Naive thymus-derived CD8-positive, alpha-beta T cell (primary cell): ENCODE measurements at places on chromosomes 3 and 15.

DNA sequence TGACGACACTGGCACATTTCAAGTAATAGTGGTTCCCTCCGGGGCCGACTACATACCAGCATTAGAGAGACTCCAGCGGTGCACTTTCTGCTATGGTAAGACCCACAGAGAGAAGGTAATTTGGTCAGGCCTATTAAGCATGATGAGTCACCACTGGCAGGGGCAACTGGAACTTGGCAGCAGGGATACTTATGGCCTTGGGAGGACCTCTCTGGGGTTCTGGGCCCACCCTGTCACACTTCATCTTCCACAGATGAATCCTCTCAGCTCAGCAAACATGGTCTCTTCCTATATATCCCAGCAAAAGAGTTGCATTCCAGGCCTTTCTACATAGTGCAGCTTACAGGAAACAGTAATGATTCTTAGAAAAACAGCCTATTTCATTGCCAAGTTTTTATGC, 88.0 kb downstream of the PIK3R4 start:
- DNase-seq: no peak

GRCh38 chr3:87361956-87362355, 85.6 kb upstream of the POU1F1 start:
- no peak for DNase-seq

DNA sequence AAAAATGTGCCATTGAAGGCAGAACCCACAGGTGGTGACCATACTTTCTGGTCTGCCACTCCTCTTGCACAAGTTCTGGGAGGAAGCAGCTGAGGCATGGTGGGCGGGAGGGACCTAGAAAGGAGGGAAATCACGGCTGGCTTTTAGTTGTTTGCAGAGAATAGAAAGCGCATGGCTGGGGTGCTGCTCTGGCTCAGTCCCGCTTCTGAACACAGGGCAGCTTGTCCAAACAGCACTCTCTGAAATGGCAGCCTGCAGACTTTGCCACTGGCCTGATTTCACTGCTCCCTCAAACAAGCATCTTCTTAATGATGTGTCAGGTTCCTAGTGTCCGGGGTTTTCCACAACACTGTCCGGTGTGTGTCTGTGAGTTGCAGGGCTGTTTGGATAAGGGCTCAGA, 76.7 kb downstream of the AAGAB start:
- DNase-seq: no peak

- no peak for DNase-seq
These were observed 51.1 kb downstream of the NEDD4 start for GRCh38 chr15:55942332-55942731.

- DNase-seq: no peak
These were observed 43.5 kb downstream of the RAB8B start for GRCh38 chr15:63232943-63233342.

GRCh38 chr3:77348244-77348855, 308.5 kb downstream of the ROBO2 start:
- DNase-seq: no peak

DNA sequence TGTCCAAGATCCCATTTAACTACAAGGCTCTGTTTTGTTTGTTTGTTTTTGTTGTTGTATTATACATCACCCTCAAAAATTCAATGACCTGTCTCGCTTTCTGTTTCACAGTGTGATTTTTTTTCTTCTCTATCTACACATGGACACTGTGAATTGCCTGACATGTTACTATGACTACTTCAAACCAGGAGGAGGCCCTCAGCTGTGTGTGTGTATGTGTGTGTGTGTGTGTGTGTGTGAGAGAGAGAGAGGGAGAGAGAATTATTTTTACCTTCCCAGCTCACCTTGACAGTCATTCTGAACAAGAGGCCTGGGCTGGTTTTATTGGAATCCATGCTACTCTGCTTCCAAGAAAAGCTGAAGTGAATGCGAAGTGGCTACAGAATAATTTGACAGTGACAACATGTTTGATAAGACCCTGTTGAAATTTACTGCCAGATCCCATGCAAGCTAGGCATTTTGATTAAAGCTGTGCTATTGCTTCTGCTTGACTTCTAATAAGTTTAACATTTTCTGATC, 841.4 kb downstream of the NSUN3 start:
- no peak for DNase-seq

GRCh38 chr3:2823437-2824211, 286.6 kb downstream of the IL5RA start:
- DNase-seq: no peak

- DNase-seq: no peak
These were observed 27.0 kb downstream of the CCNL1 start for GRCh38 chr3:157132936-157133335.

- no peak for DNase-seq
These were observed 39.4 kb upstream of the CCR2 start for GRCh38 chr3:46314517-46314916.

DNA sequence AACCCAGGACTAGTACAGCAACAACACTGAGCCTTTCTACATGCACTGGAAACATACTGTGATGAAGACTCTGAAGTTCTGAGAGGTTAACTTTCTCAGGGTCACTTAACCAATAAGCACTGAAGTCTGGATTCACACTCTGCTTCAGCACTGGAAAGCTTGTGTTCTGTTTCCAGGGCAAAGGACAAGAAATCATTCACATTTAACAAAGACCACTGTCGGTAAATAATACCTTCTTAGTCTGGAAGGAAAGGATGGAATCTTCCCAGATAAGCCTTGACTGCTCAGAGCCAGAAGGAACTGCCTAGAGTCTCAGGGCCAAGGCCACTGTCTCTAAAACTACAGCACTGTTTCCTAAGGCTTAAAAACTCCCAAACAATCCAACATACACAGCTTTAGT, 4.3 kb upstream of the GLYCTK start:
- DNase-seq: no peak

DNA sequence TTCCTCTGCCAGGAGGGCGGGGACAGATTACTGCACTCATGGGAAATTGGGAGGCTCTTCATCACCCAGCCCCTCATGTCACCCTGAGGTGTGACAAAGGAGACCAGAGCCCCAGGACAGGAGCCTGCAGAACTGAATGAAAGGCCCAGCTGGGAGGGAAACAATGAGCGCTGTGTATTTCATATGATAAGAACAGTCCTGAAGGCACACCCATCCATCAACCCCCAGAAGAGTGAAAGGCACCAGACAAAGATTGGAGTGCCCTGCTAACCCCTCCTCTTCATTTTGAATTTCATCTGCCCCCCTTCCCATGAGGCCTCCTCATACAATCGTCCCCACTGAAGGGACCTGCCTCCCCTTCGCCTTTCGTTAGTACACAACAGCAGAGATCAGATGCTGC, 160.0 kb upstream of the PRICKLE2 start:
- no peak for DNase-seq

GRCh38 chr15:70633103-70633831, 130.1 kb downstream of the UACA start:
- DNase-seq: no peak

- no peak for DNase-seq
These were observed 38.7 kb downstream of the SEMA3G start for GRCh38 chr3:52406231-52406661.

DNA sequence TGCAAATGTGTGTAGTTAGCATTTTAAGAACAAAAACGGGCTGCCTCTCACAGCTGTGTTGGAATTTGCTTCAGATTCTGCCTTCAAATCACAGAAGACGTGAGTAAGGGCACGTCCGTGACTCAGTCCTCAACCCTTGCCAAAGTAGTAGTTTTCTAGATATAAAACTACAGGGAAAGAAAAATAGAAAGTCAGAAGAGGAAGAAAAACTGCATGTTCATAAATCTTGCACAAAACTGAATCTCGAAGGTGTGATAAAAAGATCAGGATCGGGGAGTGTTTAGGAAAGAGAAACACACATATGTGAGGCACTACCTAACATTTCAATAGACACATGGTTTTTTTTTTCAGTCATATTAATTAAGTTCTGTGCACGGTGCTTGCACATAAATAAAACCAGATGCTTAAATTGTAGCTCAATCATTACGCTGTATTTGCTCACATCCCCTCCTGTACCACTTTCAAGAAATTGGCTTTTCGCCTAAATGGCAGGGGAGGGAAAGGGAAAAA, 71.7 kb downstream of the P3H2 start:
- no peak for DNase-seq

DNA sequence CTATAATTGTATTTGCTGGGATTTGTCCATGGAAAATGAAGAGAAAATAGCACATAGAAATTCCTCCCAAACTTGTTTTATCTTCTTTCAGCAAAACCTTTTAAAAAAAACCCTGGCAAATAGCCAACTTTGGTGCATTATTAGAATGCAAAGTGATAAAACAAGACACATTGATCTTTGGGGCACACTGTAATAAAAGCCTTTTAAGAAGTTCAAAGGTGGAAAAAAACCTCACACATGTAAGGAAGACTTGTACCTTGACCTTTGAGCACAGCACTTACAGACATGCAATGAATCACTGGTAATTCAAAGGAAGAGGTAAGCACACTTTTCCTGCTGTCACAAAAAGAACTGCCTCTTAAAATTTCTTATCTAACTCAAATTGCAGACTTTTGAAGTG, 8.0 kb upstream of the MORC1 start:
- no peak for DNase-seq

- no peak for DNase-seq
These were observed 200.1 kb upstream of the PROK2 start for GRCh38 chr3:71984843-71985613.

DNA sequence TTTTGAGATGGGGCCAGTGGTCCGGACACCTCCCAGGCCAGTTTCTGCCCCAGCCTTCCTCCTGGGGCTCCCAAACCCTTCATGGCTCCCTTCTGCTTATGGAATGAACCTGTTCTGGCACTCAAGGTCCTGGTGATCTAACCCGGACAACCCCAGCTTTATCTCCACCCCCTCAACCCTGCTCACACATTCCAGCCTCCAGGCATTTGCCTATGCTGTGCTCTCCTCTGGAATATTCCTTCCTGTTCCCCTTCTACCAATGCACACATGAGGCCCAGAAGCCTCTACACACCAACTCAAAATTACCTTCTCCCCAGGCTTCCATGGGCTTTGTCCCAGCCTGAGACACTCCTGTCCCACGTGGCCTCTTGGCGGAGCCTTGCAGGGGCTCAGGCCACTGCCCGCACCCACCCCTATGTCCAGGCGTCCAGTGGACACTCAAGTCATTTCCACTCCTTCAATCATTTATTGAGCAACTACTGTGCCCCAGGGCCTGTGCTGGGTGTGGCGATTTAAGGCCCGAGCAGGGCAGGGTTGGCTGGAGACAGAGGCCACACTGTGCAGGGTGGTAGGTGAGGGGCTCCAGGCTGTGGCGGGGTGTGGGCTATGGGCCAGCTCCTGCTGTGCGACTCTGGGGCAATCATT, 18.8 kb downstream of the PLXND1 start:
- no peak for DNase-seq

DNA sequence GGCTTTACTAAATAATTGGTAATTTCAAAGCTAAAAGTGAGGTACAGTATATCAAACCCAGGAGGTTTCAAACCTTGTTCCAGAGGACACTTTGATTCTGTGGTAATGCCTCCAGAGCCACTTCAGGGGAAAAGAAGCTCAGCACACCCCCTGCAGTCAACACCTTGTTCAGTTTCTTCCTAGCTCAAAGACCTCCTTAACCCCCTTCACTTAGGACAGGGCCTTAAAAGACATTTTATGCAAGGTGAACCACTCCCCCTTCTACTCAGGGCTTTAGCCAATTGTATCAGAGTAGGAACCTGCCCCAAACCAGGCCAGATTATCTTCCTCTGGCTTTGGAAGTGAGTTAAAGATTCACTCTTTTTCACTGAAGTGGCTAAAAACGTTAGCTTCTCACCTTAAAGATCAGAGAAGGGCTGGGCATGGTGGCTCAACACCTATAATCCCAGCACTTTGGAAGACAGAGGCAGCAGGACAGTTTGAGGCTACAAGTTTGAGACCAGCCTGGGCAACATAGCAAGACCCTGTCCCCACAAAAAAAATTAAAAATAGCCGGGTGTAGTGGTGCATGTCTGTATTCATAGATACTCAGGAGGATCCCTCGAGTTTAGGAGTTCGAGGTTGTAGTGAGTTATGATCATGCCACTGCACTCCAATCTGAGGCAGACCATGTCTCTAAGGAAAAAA, 3.4 kb downstream of the DENND6A start:
- DNase-seq: no peak

DNA sequence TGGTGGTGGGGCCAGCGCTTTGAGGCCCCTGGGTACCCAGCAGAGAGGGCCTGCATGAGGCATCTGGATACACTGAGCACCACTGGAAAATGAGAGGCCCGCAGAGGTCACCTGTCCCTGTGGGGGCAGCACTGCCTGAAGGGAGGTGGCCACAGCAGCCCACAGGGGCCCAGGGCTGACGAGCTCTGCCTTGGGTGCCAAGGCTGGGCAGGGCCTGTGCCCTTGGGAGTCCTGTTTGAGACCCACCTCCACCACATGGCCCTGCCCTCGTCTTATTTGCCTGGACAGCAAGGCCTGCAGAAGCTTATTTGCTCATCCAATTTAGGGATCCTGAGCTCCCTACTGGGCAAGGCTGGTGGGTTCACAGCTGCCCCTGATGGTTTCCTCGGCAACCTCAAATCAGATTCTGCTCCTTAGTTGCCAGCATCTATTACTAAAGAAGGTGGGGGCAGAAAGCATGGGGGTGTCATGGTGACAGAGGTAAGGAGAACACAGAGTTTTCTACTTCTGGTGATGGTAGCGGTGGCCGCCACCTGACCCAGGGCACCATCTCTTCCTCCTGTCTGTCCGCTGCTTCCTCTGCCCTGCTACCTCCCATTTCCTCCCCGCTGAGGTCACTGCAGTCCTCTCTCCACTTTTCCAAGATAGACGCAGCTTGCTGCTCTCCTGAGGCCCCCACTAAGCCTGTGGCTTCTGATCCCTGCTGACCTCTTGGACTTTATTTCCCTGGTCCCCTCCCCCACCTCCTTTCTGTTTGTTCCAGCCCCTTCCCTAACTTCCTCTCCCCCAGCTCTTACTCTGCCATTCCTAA, 62.9 kb downstream of the HMCES start:
- DNase-seq: no peak
